T-helper 2 cell treated with Interferon-gamma antibody and Interleukin-4, amounts not matched to agents 5 μg/mL and 100 μg/mL, for 36 hours (primary cell): ENCODE measurements at places on chromosomes 4 and X.

- DNase-seq, result no peak
Measured at GRCh38 chrX:122591546-122591945, 592.5 kb upstream of the GRIA3 start.

GRCh38 chr4:188455062-188455752 is 316.0 kb downstream of the TRIML1 start:
- no peak for DNase-seq

GRCh38 chrX:72045552-72046277 is 86.0 kb downstream of the RTL5 start:
- DNase-seq, result no peak

- peak; percentile 40 for DNase-seq
Measured at GRCh38 chr4:102564399-102565059, 63.4 kb downstream of the NFKB1 start.

GRCh38 chr4:67087897-67088296 is 457.4 kb downstream of the CENPC start:
- peak; percentile 13 for DNase-seq

GRCh38 chr4:126056116-126056650 is 741.4 kb downstream of the FAT4 start:
- no peak for DNase-seq

DNA sequence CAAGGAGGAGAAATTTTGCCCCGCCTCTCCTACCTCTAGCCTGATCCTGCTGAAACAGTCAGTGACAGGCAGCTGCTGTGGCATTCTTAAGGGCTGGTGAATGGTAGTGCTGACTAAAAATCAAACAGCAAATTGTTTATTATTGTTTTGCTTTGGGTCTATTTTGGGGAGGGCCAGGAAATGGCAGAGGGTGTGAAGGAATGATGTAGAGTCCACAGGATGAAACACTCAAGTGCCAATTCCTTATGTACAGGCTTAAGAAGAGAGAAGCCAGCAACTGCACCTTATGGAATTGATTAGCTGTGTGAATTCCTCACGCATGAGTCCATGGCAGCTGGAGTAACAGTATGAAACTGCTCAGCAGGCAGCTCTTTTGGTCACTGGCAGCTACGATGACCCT is 39.7 kb downstream of the VEGFC start:
- no peak for DNase-seq

- DNase-seq, result no peak
Measured at GRCh38 chr4:88981993-88982392, 75.0 kb downstream of the FAM13A start.
